ENCODE measurements at places on chromosomes 6 and 20.

DNA sequence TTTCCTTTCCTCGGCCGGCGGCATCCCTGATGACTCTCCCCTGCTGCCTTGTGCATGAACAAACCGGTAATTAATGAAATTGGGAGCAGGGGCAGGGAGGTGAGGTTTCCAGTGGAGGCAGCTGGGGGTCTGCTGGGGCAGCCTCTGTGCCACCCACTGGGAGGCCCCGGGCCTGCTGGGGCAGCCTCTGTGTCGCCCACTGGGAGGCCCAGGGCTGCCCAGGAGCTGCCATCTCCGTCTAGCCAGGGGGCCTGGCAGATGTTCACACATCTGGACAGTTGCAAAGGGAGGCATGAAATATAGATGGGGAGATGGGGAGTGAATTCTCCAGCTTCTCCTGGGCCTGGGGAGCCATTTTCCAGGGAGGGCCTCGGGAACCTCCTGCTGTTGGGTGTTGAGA, 33.8 kb downstream of the TOX2 start:
- DNase-seq, result no peak

- no peak for DNase-seq
These were observed 114.0 kb upstream of the HSF2 start for GRCh38 chr6:122285292-122285913.

- peak; percentile 51 for DNase-seq
These were observed 374.5 kb downstream of the EPM2A start for GRCh38 chr6:145360865-145361264.

DNA sequence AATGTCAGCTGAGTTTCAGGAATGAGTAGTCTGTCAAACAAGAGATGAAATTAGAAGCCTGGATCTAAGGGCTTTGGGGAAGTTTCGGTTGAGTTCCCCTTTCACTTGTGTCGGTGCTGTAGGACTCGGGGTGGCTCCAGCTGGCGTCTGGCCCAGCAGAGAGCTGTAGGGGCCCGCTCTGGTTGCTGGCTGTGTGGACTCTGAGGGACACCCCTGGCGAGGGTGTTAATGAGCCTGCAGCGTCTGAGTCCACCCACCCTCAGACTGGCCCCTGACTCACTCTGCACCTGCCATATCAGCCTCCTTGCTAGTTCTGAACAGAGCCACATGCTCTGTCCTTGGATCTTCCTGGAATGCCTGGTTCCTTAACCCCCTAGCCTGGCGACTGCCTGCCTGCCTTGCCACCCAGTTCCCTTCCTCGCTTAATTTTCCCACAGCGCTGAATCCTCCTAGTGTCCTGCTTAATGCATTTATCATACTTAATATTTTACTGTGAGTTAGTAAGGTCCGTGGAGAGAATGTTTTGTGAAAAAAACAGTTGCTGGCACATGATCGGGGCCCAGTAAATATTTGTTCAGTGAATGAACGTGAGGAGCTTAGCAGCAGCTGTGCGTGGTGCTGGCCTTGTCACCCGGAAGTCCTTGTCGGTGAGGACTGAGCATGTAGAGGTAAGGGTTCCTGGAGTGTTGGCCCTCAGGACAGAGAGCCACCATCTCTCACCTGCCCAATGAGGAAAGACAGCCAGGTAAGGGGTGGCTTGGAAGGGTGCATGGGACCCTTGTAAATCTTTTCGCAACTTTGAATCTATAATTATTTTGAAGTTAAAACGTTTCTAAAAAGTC, 1.6 kb downstream of the DNAJC5 start:
- DNase-seq, result peak; percentile 40

DNA sequence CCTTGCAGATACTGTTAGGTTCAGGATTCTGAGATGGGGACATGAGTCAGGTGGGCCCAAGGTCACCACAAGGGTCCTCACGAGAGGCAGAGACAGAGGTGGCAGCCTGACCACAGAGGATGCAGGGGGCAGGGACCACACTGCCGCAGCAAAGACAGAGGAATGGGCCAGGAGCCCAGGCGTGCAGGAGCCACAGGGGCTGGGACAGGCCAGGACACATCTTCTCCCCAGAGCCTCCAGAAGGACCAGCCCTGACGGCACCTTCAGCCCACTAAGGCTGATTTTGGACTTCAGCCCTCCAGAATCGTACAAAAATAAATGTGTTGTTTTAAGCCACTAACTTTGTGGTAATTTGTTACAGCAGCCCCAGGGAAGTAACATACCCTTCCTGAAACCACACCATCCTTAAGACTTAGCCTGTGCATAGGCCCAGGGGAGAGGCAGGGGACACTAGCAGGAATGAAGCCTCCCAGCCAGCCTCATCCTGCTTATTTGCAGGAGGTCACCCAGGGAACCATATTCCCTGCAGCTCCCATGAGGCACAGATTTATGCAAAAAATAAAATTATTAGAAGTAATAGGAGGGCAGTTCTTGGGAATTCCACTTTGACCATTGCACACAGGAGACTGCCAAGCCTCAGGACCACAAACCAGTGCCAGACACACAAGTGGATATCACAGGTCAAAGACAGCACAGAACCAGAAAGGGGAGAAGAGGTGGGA, 119.3 kb upstream of the CST7 start:
- DNase-seq, result no peak

- DNase-seq, result no peak
These were observed 132.4 kb downstream of the EYA2 start for GRCh38 chr20:47027042-47027441.

DNA sequence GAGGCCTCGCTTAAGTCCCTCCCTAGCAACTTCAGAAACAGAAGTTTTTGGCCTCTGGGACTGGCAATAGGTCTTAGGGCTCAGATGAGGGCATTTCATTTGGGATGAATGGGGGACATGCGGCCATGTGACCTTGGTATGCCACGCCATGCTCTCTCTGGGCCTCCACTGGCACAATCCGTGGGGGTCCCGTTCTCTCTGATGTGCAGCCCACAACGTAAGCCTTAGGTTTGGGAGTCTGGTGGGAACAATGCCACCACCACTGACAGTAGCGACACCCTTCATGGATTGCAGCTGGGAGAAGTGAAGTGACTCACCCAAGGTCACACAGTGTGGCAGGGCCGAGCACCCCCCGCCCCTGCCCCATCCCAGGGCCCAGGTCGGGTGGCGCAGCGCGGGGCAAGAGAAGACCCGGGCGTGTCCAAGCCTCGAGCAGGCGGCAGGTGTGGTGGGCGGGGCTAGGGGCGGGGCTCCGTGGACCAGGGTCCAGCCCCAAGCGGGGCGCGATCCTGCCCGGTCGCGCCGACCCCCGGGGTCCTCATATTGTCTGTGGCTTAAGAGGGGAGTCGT, 864 bp upstream of the CEBPB start:
- peak; percentile 38 for DNase-seq

DNA sequence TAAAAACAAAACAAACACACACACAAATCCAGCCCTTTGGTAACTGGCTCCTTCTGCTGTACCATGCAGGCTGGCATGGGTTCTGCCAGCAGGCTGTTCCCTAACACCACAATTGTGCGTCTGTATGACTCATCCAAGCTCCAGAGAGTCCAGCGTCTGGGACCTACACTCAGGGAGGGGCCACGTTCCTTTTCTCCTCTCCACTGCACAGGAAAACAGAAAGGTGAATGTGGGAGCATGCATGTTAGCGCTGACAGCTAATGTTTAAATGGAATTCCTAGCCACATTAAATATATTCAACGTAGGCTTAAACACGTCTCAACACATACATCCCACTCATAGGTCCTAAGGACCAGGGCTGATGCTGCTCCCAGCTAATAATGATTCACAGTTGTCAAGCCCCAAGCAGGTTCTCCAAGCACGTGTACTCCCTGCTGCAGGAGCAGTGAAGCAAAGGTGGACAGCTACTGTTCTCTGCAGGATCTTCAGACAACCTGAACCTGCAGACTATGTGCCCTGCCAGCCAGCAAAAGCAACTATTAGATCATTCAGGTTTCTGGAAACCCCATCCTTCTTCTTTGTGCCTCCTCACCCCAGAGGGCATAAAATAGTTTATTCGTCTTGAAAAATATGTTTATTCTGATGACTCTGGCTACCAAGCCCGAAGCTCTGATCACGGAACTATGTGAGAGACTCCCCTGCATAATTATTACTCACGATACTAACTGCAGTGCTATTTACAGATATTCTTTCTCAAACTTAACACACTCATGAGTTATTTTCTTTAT, 20.9 kb downstream of the MAP1LC3A start:
- DNase-seq, result no peak

- DNase-seq, result no peak
These were observed 9.9 kb upstream of the SLC17A3 start for GRCh38 chr6:25883991-25884390.

DNA sequence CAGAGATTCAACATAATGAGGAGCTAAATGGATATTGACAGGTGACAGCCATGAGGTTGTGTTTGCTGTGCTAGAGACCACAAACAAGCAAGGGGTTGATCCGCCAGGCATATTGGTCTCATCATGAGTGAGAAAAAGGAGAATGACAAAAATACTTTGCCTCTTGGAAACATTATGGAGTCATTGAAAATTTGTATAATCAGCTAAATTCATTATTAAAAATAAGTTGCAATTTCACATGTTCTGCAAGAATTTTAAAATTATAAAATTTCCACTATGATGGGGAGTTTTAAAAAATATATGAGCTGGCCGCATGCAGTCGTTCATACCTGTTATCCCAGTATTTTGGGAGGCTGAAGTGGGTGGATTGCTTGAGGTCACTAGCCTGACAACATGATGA, 912.3 kb upstream of the SLC35B3 start:
- no peak for DNase-seq

DNA sequence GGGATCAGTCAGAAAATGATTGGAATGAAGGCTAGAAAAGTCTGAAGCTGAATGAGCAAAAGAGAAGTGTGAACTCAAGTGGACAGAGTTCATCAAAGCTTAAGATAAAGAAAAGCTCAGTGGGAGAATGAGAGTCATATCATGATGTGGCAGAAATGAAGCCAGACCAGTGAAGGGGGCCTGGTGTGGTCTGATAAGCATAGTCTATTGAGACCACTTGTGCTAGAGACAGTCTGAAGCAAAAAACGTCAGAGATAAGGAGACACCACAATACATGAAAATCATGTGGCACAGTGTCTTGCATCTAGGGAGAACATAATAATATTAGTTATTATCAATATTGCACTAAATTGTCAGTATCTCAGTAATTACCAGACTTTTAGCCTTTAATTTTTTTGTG, 601.5 kb downstream of the UTRN start:
- peak; percentile 44 for DNase-seq

DNA sequence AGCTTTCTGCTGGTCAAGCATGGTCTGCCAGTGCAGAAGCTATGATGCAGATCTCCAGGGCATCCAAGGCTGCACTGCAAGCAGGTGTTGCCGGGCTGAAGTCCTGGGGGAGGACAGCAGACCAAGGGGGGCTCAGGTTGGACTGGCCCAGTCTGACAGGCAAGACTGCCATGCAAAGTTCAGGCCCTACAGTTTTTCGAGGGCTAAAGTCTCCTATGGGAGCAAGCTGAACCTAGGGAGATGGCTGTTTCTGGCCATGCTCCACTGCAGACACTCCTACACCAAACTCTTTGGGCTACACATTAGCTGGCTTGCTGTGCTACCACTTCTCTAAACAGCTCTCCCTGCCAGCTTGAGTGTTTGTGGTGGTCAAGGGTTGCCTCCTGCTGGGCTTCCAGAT, 130.0 kb upstream of the SYNCRIP start:
- no peak for DNase-seq

GRCh38 chr6:70166088-70166958, 136.6 kb downstream of the COL9A1 start:
- DNase-seq, result peak; percentile 57

DNA sequence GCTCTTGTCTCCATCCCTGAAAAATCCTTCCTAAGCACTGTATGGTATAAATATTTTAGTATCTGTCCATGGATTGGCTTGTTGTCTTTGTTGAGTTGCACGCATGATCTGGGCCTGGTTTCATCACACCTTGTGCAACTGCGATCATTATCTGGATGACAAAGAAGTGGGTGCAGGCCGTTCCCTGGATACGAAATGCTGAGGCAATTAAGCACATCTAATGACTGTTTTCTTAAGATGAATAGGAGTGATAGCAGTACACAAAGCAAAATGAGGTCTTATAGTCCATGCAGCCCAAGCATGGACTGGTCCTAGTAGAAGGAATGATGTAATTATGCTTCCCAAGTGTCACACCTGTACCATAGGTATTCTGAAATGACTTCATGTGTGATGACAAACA, 47.8 kb downstream of the SLC35D3 start:
- DNase-seq, result no peak

GRCh38 chr6:10719296-10719963, 3.4 kb upstream of the TMEM14C start:
- DNase-seq, result no peak

GRCh38 chr6:125884634-125885371, 71.8 kb upstream of the HINT3 start:
- DNase-seq, result no peak

- no peak for DNase-seq
These were observed 69.6 kb downstream of the JAG1 start for GRCh38 chr20:10603971-10604864.
